ENCODE measurements at places on chromosomes 5 and 9.

DNA sequence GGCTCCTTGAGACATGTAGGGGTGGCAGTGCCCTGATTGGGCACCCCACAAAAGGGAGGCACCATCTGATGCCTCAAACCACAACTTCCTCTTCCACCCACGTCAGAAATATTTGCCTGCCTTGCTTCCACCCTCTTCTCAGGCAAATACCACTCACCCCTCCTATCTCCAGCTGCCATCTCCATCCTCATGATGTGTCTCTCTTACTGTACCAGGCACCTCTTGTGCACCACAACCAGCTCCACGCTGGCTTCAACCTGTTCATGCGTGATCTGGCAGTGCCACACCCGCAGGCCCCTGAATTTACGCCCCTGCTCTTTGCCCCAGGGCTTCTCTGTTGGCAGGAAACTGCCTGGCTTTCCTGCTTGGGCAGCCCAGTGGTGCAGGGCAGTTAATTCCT lies 87.8 kb upstream of the HSPA9 start:
- DNase-seq: no peak

DNA sequence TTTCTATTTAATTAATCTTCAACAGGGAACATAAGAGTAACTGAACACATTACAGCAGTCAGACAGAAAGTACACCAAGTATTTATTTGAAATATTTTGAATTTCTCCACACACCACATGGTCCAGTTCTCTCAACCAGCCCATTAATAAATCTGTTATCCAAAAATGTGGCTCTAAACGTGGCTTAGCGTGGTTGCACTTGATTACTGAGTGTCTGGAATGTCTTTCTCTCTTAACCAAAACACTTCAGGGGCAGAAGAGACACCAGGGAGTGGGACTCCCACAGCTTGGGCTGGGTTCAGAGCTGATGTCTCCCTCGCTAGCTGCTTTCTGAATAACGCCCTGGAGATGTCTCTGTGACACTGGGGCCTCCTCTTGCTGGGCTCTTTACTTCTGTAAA lies 52.6 kb upstream of the FANCC start:
- no peak for DNase-seq

GRCh38 chr9:20579524-20580314 lies 42.6 kb downstream of the MLLT3 start:
- no peak for DNase-seq

- no peak for DNase-seq
Measured at GRCh38 chr9:75358846-75359245, 270.5 kb downstream of the OSTF1 start.

GRCh38 chr9:18466101-18466500 lies 7.9 kb upstream of the ADAMTSL1 start:
- no peak for DNase-seq

GRCh38 chr9:84129529-84129928 lies 148.9 kb downstream of the RMI1 start:
- DNase-seq: no peak
